ENCODE measurements at places on chromosomes 6 and 20. TPM values are rescaled to one million over a fixed set of nuclear protein-coding genes. Genes with fewer than 3 reads are reported as not detected.

GRCh38 chr6:41877051-41877680 lies 18.0 kb downstream of the USP49 start:
- DNase-seq: no peak

- no peak for DNase-seq
Measured at GRCh38 chr20:53606364-53606985, 12.8 kb upstream of the ZNF217 start.

DNA sequence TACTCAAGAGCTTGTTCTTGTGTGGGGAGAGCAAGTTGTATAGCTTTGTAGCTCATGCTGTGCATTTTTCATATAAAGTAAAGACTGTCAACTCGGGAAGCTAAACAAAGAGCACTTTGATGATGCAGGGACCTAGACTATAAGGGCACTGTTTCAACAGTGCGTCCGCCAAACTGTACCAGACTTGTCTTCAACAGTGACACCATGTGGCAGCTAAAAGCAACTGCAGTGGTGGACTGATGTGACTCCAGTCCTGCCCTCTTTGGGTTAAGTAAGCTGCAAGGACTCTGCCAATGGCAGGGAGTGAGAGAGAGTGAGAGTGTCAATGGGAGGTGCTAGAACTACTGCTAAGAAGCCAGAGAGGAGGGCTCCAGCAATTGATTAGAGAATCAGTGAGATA lies 48.1 kb upstream of the MC3R start:
- DNase-seq: no peak

- no peak for DNase-seq
Measured at GRCh38 chr6:46235242-46235641, 64.5 kb upstream of the ENPP5 start.

DNA sequence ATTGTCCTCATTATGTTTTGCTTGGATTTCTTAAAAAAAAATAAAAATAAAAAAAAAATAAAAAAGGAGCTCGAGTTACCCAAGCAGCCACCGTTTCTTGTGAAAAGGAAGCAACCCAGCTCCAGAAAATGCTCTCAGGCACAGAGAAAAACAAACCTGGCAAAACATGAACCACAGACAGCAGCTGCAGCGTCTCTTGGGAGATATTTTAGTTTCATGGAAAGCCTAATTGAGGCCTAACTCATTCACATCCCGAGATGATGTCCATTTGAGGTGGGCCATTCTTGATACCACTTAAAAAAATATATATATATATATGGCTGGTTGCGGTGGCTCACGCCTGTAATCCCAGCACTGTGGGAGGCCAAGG lies 13.7 kb upstream of the MRAP2 start:
- DNase-seq: no peak

DNA sequence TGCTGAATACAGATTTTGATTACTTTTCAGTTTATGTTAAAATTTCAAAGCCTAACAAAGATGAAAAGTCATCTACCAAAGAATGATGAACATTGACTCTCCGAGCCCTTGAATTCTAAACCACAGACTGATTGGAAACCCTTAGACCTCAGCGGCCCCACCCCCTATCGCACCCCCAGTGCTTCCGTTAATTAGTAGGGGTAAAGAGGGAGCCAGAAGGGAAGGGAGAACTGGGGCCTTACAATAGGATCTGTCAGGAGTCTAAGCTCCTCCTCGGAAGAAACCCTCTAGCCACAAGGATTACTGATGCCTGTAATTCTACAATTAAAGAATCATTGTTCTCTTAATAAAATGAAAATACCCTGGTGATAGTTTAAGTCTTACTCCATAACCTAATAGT lies 79.7 kb upstream of the JARID2 start:
- no peak for DNase-seq

DNA sequence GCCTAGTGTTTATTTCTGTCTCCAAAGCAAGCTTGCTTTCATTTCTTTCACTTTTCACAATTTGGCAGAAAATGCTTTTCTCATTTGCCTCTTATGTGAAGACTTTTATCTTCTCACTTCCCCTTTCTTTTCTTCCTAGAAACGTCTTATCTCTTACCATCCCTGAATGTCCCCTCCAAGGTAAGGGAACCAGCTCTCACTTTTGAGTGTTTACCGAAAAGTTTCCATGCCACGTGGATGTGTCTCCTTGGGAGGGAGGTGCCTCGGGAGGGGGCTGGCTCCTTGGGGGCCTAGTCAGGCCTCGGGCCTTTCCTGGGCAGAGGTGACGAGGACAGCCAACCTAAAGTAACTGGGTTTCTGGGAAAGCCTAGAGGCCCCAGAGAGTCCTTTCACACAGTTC lies 127.4 kb downstream of the CD24 start:
- no peak for DNase-seq

PLA2G7 gene
- total RNA-seq: 3.1 TPM

All from mucosa of descending colon (tissue), 3 donors.